HuH-7 (cell line): ENCODE measurements at places on chromosomes 5 and 9.

DNA sequence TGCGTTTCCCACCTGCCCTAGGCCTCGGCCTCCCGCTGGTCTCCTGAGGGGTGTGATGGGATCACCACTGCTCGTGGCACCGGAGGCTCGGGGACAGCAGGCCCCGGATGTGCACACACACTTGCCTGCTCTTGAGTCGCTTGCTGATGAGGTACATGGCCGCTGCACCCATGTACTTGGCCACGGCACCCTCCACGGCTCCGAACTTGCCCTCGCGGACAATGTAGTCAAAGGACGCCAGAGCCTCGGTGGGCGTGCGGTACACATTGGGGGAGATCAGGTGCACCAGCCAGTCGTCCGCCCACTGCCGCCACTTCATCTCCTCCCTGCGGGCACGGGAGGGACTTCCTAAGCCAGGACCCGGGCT, 4.7 kb downstream of the PTGES2 start:
- DNase-seq: no peak

DNA sequence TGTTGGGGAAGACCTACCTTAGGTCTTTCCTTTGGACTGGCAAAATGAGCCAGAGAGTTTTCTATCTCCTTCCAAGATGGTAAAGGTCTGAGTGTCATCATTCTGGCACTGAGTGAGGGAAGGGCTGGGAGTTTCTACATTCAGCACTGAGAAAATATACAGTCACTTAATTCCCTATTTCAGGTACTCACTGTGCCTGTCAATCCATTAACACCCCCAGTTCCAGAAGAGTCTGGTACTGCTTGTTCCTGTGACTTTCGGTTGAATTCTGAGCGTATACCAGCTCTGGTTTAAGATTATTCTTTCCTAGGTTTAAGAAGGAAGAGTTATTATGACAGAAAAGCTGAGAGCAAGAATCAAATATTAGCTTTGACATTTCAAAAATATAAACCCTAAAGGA, 68.4 kb downstream of the MTX3 start:
- DNase-seq: no peak

- no peak for DNase-seq
Measured at GRCh38 chr9:135074354-135075233, 12.9 kb upstream of the OLFM1 start.

GRCh38 chr5:4553130-4553529, 587.0 kb upstream of the ADAMTS16 start:
- DNase-seq: no peak

DNA sequence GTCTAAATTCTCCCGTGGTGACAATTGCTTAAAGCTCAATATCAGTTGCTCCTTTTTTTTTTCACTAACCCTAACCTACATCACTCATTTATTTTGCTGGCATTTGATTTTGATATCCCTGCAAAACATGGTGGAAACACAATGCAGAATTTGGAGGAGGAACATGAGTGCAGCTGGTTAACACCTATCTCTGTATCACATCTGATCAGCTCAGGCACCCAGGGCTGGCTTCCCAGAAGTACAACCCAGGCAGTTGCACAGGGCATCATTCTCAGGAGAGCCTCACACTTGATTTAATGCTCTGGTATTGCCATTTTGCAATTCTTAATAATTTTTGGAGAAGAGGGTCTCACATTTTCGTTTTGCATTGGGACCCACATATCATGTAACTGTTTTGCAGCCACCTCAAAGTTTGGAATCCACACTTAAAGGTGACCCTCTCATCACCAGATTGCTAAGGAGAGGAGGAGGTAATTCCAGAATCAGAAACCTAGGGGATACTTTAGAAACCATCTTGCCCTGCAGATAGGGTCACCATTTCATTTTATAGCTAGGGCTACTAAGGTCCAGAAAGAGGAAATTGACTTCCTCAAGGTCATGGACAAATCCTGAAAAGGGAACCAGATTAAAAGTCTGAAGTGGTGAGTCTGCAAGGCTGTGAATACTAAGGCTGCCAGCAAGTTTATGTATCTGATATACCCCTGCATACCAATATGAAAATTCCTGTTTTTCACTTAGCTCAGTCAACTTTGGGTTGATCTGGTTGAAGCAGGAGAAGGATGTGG, 19.3 kb upstream of the ADAM19 start:
- no peak for DNase-seq

GRCh38 chr9:99253134-99253533, 31.1 kb downstream of the SEC61B start:
- no peak for DNase-seq

- DNase-seq: no peak
Measured at GRCh38 chr9:99445371-99445891, 223.3 kb downstream of the SEC61B start.

GRCh38 chr9:4423207-4423610, 67.1 kb upstream of the SLC1A1 start:
- no peak for DNase-seq

GRCh38 chr9:76808636-76809035, 44.4 kb downstream of the PCA3 start:
- no peak for DNase-seq

GRCh38 chr5:95317687-95318086, 32.8 kb upstream of the MCTP1 start:
- no peak for DNase-seq

DNA sequence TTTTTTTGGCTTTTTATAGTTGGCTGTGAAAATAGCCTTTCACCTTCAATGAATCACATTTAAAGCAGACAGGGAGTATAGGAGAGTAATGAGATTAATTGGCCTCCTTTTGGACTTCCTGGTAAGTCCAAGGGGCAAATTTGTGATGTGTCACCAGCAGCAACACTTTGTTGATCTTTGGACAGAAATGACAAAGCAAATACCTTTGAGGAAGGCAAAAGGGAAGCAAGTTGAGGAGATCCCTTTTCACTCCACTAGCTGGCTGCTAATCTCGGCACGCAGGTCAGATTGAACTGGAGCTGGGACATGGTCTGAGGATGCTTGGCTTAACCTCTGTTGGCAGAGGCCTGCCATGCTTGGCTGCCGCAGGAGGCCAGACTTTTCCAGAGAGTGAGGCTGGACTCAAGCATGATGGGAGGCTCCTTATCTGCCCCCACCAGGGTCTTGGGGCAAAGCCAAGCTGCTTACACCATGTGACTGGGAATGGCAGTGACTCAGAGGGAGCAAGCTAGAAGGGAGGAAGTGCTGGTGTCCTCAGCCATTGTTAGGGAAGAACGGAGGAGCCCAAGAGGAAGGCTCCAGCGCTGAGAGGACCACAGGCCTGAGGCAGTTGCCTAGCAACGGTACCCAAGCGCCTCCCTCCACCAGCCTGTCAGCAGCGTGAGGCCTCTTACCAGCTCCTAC, 174.5 kb upstream of the MAP1B start:
- peak; percentile 23 for DNase-seq

- no peak for DNase-seq
Measured at GRCh38 chr9:112665347-112665746, 52.6 kb downstream of the INIP start.

- DNase-seq: peak; percentile 41
Measured at GRCh38 chr9:36772449-36773403, 200.0 kb downstream of the MELK start.

- no peak for DNase-seq
Measured at GRCh38 chr5:159149085-159149484, 49.4 kb upstream of the EBF1 start.

GRCh38 chr5:72723581-72723980, 92.9 kb upstream of the TNPO1 start:
- no peak for DNase-seq

- DNase-seq: no peak
Measured at GRCh38 chr5:134507452-134507851, 18.0 kb upstream of the JADE2 start.

DNA sequence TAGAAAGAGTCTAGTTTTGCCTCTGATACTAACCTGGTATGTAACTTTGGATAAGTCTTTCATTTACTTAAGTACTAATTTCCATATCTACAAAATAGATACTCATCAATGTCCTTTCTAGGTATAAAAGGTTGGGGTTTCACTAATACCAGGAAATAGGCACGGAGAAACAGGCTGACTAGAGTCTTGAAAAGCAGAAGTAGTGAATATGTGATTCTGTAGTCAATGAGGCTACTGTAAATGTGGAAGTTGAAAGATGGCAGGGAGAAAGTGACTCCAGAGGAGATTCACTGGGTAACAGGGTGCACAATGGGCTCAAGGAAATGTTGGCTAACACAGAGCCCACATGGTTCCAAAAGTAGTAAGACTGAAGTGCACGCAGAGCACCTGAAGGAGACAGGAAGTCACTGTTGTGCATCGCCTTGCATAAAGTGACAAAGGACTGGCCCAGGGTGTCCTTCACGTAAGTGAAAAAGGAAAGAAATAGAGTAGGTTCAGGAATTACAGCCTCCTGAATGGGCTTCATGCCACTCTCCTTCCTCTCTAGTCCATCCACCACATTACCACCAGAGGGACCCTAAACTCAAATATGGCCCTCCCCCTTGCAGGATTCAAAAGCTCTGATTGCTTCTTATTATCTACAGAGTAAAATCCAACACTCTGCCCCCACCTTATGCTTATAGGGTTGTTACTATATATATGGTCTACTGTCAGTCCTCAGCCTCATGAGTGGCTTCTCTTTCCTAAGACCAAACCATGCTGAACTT, 288.0 kb upstream of the SMARCA2 start:
- DNase-seq: no peak

GRCh38 chr5:156764176-156764971, 85.7 kb upstream of the PPP1R2B start:
- no peak for DNase-seq

DNA sequence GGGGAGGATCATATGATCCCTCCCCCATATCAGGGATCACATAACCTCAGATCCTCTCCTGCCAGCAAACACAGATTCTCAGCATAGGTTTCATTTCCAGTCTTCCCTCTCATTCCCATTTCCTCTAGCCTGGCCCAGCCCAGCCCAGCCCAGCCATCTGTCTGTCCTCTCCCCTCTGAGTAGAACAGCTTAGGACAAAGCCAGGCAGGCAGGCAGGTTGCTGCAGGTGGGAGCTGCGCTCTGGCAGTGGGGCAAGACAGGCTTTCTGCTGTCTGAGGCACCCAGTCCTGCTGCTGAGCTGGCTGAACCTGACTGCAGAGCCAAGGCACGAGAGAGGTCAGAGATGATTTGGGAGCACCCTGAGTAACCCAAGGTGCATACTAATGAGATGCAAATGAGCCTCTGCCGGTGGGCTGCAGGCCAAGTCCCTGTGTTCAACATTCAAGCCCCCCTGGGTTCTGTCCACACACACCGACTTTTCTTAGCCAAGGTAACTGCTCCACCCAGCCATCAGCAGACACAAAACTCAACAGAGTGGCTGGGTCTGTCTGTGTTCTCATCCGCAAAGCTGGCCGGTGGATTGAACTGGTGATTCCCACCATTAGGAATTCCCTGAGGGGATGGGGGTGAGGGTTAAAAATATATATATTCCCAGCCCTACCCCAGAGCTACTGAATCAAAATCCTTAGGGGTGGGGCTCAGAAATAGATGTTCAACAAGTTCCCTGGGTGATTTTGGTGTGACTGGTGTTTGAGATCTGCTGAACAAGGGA, 9.1 kb downstream of the FAT2 start:
- no peak for DNase-seq

DNA sequence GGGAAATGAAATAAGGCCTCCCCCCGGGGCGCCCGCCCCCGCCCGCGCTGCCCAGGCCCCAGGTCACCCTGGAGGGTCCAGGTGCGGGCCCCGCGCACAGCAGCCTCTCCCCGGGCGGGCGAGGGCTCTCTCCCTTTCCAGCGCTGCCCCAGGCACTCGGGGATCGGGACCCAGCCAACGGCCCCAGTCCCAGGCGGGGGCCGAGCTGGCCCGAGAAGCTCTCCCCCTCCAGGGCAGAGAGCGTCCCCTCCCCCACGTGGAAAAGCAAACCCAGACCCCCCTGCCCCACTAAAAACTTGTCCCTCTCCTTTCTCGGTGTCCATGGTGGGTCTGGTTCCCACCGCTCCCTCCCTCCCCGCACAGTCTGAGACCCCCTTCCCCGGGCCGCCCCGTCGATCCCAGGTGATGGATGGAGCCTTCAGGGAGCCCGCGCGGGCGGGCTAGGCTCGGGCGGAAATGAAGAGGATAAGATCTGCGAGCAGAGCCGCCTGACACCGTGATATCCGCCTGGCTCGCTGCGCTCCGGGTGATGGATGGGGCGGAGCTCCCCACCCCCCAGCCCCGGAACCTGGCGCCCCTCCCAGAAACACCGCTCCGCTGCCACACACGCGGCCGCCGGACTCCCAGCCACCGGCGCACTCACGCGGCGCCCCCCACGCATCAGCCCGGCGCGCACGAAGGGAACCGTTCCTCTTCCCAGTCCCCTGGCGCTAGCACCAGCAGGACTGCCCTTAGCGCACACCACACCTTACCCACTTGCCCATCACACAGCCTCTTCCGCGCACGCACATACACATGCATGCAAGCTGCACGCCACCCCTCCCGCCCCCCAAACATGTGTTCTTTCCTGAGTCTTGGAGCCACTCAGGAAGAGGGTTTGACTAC, 81.7 kb upstream of the ZBTB43 start:
- no peak for DNase-seq

DNA sequence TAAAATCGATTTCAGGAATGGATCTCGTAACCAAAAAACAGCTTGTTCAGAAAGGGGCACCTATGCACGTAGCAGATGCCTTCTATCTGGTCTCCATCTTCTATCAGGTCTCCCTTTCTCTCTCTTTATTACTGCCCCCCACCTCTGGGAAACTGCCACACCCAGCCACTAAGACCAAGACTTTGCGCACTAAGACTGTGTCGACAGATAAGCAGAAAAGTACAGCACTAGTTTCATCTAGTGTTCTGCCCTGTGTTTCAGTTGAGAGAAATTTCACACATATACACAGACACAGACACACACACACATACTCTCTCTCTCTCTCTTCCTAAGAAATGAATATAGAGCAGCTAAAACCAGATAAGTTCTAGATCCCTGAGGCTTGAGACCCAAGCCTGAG, 210.1 kb upstream of the MAP3K1 start:
- DNase-seq: no peak

- DNase-seq: no peak
Measured at GRCh38 chr9:130260816-130261765, 4.5 kb upstream of the HMCN2 start.

- no peak for DNase-seq
Measured at GRCh38 chr9:31390403-31391025, 993.9 kb upstream of the ACO1 start.

DNA sequence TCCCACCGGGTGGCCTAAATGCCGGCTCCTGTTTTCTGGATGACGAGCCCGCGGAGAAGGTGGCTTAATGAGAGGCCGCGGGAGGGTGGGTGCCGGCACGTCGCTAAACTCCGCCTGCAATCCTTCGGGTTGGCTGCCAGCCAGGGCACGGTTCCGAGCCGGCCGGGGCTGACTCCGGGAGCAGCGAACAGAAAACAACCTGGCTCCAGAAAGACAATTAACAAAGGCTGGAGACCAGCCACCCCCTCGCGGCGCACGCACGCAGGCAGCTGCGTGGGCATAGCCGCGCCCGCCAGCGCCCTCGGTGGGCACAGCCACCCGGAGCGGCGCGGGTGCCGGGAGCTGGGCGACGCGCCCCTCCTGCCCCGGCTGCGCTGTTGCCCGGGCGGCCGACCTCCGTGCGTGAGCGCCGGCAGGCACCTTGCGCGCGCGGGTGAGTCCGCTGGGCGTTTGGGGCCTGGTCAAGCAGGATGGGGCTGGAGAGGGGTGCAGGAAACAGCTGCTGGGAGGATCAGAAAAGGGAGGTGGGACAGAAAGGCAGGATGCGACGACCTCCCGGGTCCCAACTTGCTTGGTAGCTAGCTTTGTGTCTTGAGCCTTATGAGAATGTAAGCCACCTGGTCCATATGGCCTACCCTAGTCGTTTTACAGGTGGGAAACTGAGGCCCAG, at the start of gene ARHGEF37:
ARHGEF37 (plus strand) TSS at position 307 of the 670 bp plus-strand sequence. CDS start 16,272 bp downstream, outside the sequence.
- peak; percentile 28 for DNase-seq
